ENCODE measurements at places on chromosomes 7 and 10.

GRCh38 chr10:97611473-97611872 lies 21.8 kb downstream of the MORN4 start:
- DNase-seq = no peak

- no peak for DNase-seq
These were observed 76.4 kb downstream of the NEURL1 start for GRCh38 chr10:103569896-103570295.

- no peak for DNase-seq
These were observed 286.9 kb downstream of the KCNMA1 start for GRCh38 chr10:77350711-77351119.

- no peak for DNase-seq
These were observed 263.5 kb upstream of the FERD3L start for GRCh38 chr7:19408706-19409220.

GRCh38 chr10:97888134-97888533 lies 38.5 kb downstream of the GOLGA7B start:
- no peak for DNase-seq

DNA sequence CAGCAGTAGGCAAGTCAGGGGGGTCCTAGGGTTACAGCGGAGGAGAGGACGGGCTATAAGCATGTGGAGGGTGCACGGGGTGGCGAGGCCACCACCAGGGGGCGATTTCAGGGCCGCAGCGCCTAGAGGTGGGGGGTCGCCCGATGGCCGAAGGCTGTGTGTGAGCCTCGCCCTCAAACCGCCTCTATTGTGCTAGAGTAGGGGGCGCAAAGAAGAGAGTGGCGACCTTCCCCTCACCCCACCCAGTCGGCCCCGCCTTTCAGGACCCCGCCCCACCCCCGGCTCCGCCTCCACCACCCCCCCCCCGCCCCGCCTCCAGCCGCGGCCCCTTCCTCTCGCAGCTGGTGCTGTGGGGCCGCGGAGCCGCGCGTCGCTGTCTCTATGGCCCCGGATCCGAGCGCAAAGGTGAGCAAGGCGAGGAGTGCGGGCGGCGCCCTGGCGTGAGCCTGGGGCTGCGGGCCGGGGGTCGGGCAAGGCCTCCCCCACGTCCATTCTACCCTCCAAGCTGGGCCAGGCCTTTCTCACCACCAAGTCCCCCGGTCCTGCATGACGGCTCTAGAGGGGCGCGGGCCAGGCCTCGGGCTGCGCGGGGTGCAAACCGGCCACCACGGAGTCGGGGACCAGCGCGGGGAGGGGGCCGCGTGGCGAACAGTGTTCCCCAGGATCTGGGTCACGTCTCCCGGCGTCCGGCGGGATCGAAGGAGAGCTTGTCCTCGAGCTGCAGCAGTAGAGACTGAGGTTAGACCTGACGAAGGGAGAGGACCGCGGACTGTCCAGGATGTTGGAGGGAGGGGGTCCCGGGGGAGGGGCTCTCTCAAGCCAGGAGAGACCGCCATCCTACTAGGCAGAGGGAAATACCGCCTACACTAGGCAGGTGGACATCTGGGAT lies at the start of gene SEMA4G:
TSS of gene SEMA4G (plus strand) at position 318 of the 889 bp plus-strand sequence. CDS start 3,409 bp downstream, outside the sequence.
- peak; percentile 65 for DNase-seq

- no peak for DNase-seq
These were observed 199.9 kb downstream of the ARHGAP12 start for GRCh38 chr10:31728698-31729224.

DNA sequence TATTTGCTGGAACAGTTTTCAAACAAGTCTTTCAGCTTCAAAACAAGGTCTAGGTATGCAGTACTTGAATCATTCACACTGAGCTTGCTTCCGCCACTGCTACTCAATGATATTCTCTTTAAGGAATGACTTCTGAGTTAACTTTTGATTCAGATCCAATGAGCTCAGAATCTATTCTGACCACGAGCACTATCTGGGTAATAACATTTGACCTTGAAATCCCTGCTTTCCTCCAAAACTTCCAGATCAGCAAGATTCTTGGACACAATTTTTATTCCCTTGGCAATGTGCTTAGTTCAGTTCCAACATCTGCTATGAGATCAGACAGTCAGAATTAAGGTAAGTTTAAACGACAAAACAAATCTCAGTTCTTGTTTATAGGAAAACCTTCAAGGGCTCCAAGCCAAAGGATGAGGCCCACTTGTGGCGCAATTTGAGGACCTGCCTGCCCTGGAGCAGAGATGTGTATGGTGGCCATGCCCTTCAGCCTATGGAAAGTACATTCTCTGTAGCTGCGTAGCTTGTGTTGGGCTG lies 87.2 kb downstream of the RNF216 start:
- no peak for DNase-seq

GRCh38 chr7:100804681-100805431 lies 22.5 kb downstream of the EPHB4 start:
- DNase-seq = no peak

- no peak for DNase-seq
These were observed 243.9 kb downstream of the USP6NL start for GRCh38 chr10:11367505-11367904.

GRCh38 chr10:35394411-35394851 lies 58.1 kb downstream of the CCNY start:
- no peak for DNase-seq

- no peak for DNase-seq
These were observed 33.0 kb downstream of the OAT start for GRCh38 chr10:124385627-124386185.

- no peak for DNase-seq
These were observed 267.4 kb downstream of the USP6NL start for GRCh38 chr10:11344081-11344480.

- DNase-seq = no peak
These were observed 106.0 kb upstream of the GATA3 start for GRCh38 chr10:7948371-7949000.

DNA sequence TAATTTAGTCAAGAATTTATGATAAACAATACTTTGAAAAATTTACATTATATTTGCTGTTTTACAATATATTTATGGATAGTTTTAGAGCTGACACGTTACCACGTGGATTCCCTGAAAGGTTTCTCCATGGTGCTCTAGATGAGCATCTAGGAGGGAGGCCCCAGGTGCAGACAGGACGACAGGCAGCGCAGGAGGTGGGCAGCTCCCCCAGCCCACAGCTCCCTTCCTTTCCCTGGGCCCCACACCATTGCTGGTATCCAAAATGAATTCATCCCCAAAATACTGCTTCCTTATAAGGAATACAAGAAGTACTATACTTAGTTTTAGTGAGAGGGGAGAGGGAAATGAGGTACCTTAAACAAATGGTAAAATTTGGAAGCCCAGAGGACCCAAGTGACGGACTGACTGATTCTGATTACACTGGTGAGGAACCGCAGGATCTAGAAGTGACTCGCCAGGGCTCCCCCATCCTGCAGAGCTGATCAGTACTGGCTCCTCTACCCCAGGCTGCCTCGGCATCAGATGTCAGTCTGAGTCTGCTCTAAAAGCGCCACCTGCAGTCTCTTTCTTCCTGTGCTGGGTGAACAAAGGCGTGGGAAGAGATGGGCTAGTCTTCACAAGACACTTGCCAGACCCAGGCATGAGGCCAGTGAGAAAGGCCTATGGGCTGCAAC lies 89.2 kb downstream of the DLG5 start:
- no peak for DNase-seq

- no peak for DNase-seq
These were observed 199.4 kb upstream of the TCF7L2 start for GRCh38 chr10:112750427-112751167.

GRCh38 chr7:23467806-23468525 lies 2.3 kb downstream of the IGF2BP3 start:
- DNase-seq = peak; percentile 62

- no peak for DNase-seq
These were observed 231.2 kb downstream of the FANK1 start for GRCh38 chr10:126127481-126128029.

GRCh38 chr7:113338071-113338696 lies 219.8 kb upstream of the SMIM30 start:
- no peak for DNase-seq

GRCh38 chr10:15739254-15739970 lies 19.7 kb upstream of the ITGA8 start:
- no peak for DNase-seq

DNA sequence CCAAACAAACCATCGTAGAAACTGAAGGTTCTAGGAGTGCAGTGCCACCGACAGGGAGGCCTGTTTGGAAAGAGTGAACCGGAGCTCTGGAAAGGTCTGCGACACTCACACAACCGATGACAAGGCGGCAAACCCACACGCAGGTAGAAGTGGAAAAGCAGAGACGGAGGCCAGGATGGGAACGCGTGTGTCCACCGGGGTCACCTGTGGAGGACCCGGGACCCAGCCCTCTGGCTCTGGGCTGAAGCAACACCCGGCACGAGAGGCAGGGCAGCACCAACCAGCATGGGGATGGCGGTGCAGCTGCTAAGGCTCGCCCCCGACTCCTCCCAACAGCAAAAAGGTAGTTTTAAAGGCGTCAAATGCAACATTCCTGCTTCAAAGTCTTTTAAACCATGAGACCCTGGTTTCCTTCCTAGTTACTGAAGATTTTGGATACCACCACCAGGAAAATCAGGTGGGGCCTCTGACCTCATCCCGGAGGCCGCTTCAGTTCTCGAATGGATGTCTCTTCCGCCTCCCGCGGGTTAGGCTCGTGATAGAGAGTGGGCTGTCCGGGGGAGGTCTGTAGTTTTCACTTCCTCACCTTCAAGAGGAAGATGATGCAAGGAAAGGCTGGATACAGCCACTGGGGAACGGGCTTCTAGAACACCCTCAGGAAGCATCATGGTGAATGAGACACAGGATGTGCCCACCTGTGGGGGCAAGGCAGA lies 115.5 kb downstream of the SMURF1 start:
- DNase-seq = no peak

GRCh38 chr10:21399392-21400035 lies 126.0 kb downstream of the SKIDA1 start:
- DNase-seq = no peak

DNA sequence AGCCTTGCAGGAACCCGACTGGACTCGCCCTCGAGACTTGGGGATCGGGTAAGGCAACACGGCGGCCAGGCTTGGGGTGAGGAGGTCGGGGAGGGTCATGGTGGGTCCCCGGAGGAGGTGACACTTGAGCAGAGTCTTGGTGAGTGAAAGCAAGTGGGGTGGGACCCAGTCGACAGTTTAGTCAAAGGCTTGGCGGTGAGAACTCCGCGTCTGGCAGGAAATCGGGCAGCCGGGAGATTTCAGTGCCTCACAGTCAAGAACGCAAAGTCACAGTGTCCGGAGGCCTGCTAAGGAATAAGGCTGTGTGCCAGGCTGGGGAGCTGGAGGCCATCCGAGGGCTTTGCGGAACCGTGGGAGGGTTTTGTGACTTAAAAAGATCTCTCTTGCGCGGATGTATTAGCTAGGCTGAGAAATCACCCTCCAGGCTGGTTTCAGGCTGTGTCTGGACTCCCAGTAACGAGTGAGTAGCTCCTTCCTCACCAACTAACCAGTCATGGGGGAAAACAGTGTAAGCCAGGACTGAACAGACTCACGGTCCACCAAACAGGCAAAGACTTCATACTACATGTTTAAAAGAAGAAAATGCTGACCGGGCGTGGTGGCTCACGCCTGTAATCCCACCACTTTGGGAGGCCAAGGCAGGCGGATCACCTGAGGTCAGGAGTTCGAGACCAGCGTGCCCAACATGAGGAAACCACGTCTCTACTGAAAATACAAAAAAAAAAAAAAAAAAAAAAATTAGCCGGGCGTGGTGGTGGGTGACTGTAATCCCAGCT lies 613 bp downstream of the AP5Z1 start:
- DNase-seq = peak; percentile 53

- no peak for DNase-seq
These were observed 18.1 kb upstream of the KCND2 start for GRCh38 chr7:120254845-120255244.

DNA sequence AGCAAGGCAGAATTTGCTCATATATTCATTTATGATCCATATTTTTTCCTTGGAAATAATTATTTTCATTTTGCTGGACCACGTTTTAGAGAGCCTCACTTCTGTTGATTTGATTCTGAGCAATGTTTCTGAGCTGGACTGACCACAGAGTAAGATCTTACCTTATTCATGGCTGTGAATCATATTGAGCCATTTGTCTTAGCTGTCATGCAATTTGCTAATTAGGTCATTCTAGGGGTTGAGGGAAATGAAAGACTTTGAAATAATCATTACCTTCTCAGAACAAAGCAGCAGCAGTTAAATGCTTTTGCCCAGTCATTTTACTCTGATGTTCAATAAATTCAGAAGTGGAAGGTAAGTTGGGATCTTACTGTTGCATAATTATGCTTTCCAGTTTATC lies 251.4 kb downstream of the SDK1 start:
- no peak for DNase-seq

- no peak for DNase-seq
These were observed 2.2 kb downstream of the CFAP46 start for GRCh38 chr10:132939957-132940790.

DNA sequence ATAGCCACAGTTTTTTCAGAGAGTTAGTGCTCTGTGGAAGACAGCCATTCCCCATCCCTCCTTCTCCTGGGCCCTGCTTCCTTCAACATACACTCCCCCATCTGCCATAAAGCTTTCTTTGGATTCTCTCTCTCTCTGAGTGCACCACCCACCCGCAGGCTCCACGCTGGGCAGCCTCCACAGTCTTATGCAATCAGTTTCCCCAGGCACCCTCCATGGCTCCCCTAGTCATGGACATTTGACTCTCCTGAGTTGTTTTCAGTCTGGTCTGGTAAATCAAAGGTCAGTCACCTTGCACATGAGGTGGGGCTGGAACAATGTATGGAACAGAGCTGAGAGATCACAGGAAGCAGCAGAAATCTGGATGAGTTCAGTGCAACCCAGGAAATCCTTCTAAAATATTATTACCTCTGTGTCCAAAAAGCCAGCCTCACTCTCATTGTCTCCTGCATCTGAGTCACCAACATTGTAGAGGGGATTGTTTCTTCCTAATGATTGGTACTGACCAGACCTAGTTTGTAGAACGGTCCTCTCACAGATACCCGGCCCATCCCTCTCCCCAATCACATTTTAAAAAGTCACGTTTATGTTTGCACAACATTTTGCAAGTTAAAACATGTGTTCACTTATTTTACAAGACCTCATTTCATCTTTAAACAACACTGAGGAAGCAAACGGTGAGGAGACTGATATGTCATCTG lies 70.1 kb downstream of the CYCS start:
- no peak for DNase-seq

GRCh38 chr7:45073031-45073785 lies 15.6 kb downstream of the NACAD start:
- DNase-seq = no peak

GRCh38 chr7:141663081-141663849 lies 38.7 kb downstream of the DENND11 start:
- DNase-seq = no peak

GRCh38 chr10:71878327-71879034 lies 27.4 kb upstream of the PSAP start:
- peak; percentile 61 for DNase-seq

GRCh38 chr7:4338556-4338955 lies 343.5 kb upstream of the FOXK1 start:
- no peak for DNase-seq

GRCh38 chr7:102275123-102275703 lies 11.5 kb upstream of the SH2B2 start:
- no peak for DNase-seq

Measured in liver (tissue), 10 donors.